HCT116 (cell line): ENCODE measurements at places on chromosomes 16 and 17. TPM values are rescaled to one million over a fixed set of nuclear protein-coding genes. Genes with fewer than 3 reads are reported as not detected.

The CKLF gene
- total RNA-seq, result 38.6 TPM

DNA sequence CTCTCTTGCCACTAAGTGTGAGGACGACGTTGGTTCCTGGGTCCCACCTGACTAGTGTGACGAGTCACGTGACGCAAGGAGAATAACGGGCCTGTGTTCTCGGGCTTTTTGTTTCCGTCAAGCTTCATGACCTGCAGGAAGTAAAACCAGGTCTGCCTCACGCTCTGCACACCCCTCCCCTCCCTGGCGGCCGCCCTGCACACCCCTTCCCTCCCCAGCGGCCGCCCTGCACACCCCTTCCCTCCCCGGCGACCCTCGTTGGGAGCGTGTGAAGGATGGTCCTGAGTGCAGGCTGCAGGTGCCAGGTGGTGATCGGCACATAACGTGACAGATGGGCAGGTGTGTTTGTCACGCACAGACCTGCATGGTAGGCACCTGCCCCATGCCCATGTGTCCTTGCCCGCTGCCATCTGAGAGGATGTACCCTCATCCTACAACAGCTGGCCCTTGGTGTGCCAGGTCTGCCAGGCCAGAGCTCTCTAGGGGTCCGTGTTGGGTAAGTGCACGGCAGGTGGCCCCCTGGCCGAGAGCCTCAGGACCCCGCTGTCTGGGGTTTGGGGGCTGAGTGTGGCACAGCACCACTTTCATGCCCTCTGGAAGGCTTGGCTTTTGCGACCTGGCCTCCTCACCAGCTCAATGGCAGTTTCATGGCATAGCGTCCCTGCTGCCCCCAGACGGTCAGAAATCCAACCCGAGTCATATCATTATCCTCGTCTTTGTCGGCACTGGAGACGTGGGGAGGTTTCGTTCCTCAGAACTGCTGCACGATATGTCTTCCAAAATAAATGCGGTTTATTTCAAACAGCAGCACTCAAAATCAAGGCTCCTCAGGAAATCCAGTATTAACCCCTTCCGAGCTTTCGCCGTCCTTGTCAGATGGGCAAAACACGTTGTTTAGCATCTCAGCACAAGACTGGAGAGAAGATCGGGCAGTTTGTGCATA is 191.8 kb upstream of the CHMP6 start:
- peaks cover 9% of the 10 kb centered on the region; the same call in 1 of the 2 replicates for H3K4me1 ChIP-seq
- H3K27me3 ChIP-seq, result no peaks in the 10 kb centered on the region
- no peaks in the 10 kb centered on the region for H3K36me3 ChIP-seq
- no peak for DNase-seq
- no peak overlapping the region for H3K4me3 ChIP-seq

The SCGB1C2 gene
- not detected for total RNA-seq

GRCh38 chr16:998211-998610 is 16.6 kb downstream of the SOX8 start:
- peaks cover 75% of the 10 kb centered on the region for H3K27me3 ChIP-seq
- H3K4me1 ChIP-seq, result peaks cover 33% of the 10 kb centered on the region

The RAI1 gene
- total RNA-seq, result 38.5 TPM

DNA sequence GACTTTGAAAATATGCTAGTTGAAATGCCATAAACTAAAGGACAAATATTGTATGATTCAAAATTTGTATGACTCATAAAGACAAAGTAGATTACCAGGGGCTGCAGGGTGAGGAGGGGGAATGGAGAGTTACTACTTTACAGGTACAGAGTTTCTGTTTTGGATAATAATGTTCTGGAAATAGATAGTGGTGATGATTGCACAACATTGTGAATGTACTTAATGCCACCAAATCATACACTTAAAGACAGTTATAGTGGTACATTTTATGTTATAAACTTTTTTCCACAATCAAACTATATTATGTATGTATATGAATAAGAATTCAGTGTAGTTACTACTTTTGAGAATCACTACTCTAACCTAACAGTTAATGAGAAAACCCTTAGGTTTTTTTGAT is 368.1 kb downstream of the ZFHX3 start:
- H3K4me3 ChIP-seq, result no peak overlapping the region
- no peaks in the 10 kb centered on the region for H3K27me3 ChIP-seq
- DNase-seq, result no peak
- H3K4me1 ChIP-seq, result no peaks in the 10 kb centered on the region
- H3K27ac ChIP-seq, result no peak overlapping the region
